Kidney (tissue), 22 donors: ENCODE measurements at places on chromosomes 2 and 18.

- DNase-seq: peak; percentile 79
These were observed 4.6 kb downstream of the PTGR3 start for GRCh38 chr18:75204269-75204731.

GRCh38 chr2:64455545-64455944, 1.6 kb downstream of the LGALSL start:
- DNase-seq: no peak

DNA sequence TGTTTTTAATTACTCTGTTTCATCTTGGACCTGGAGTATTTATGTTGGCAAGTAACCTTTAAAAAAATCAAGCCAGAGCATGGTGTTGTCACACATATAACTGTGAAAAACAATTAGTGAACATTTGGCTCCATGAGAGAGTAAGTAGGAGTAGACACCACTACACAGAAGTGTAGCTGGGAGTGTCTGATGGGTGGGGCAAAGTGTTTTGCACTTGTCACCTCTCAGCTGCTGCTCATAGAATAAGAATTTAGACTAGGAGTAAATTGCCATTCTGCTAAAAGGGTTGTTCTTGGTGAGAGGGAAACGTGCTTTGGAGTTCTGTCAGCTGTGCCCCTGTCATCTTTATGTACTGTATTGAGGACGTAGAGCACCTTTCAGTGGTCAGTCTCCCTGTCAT, 114.5 kb downstream of the TTC27 start:
- DNase-seq: no peak

DNA sequence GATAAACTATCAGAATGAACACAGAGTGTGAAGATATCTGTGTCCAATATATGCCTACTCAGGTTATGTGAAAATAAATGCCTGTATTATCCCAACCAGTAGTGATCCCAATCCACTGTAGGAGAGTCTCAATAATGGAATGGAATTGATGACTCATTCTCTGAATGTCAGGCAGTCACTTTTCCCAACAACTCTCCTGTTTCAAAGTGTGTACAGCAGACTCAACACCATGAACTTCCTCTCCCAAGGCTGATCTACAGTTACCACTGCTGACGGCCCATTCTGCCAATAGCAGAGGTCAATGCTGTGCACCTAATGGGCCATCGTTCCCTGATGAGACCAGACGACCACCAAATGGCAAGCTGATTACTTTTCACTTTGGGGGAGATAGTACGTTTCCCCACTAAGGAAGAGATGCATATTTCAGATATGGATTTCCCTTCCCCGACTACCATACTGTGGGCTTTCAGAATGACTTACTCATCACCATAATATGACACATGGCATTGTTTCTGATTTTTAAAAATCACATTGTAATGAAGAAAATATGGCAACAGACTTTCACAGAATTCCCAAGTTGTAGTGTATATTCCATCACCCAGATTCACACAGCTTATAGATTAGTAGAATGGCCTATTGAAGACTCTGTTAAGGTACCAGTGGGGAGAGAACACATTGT, 601.7 kb upstream of the VRK2 start:
- DNase-seq: no peak

- DNase-seq: no peak
These were observed 16.9 kb downstream of the LCT start for GRCh38 chr2:135820003-135820618.

DNA sequence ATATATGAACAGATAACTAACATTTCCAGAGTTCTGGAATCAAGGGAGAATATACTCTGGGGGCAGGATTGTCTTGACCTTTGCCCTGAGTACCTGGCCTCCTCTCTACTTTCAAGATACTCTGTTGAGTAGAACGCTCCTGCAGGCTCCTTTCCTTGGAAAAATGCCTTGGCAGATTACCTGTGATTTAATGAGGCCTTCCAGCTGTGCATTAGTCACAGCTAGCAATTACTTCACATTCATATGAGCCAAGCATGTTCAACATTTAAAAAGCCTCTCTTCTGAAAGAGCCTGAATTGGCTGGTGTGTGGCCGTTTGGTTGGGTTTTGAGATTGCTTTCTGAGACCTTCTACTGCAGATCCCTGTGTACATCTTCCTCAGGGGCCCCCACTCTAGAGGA, 142.2 kb downstream of the PLCL1 start:
- DNase-seq: peak; percentile 34

DNA sequence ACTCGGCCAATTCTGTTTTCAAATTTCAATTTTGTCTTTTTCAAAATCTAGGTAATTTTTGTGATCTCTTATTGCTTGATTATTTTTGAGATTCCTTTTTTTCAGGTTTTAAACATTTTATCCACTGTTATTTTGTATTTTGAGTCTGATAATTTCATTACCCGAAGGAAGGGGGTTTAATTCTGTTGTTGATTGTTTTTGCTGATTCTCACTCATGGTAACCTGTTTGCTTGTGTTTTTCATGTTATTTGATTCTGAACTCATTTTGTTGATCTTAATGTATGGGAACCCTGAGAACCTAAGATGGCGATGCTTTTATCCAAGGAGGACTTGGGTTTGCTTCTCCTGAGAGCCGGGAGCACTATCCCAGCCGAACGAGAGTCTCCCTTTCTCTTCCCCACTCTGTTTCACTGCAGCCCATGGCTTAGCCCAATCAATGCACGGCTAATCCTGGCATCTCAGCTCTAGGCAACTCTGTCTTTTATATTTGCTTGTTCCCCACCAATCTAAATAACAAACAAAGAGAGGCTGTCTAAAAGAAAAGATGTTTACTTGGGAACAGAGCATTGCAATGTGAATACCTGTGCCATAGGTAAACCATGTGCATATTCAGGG, 73.2 kb upstream of the ZCCHC2 start:
- no peak for DNase-seq

GRCh38 chr18:26502823-26503222, 45.5 kb downstream of the KCTD1 start:
- DNase-seq: no peak

- DNase-seq: no peak
These were observed 68.6 kb upstream of the ACKR3 start for GRCh38 chr2:236501026-236501425.

GRCh38 chr2:238489896-238490295, 63.2 kb downstream of the ASB1 start:
- no peak for DNase-seq

- no peak for DNase-seq
These were observed 43.7 kb upstream of the APCDD1 start for GRCh38 chr18:10410472-10411308.

- no peak for DNase-seq
These were observed 30.5 kb downstream of the GCKR start for GRCh38 chr2:27527182-27527581.

DNA sequence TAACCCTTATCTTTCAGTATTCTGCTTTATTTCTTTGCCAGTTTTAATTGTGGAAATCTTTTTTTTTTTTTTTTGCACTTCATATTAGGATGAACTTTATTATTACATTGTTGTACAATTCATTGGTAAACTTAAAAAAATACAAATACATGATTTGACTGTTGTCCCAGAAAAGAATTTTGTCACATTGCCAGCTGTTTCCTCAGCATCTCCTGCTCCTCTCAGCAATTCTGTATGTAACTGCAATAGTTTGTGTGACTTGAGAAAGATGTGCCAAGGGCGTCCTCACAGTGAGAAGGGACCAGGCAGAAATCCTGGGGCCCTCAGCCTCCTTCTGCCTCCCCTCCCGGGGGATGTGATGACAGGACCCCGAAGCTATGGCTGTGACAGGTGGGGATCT, 254.4 kb downstream of the NBAS start:
- DNase-seq: no peak

DNA sequence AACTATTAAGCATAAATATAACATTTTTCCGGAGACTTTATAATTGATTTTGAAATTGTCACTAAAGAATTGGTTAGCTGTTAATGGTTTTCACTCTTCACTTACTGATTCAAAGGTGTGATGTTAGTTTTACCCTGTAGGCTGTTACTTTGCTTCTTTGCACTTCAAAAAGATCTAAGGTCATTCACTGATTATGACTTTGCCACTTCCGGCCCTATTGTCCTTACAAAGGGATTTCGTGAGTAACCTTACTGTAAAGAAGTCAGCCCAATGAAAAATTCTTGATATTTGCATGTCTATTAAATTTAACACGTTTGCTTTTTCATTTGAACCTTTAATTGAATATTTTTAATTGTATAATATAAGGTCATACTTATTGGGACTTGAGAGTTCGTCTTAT, 61.4 kb downstream of the GREB1L start:
- no peak for DNase-seq

GRCh38 chr2:164696634-164697033, 75.4 kb upstream of the GRB14 start:
- no peak for DNase-seq

- DNase-seq: no peak
These were observed 186.4 kb downstream of the RNF152 start for GRCh38 chr18:61706276-61706915.

DNA sequence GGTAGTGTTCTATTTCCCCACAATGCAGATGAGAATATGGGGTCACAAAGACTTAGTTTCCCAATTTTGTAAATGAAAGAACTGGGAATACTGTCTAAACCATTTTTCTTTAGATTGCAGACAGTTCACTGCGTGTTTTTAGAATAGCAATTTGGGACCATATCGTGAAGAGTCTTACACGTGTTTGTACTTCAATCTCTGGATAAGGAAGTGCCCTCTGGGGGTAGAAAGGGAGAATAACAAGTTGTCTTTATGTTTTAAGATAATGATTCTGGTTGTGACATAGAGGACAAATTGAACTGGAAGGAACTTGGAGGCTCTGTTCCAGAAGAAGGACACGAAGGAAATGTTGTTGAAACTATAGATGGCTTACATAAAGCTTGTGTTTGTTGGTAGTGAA, 457.7 kb downstream of the CBLN2 start:
- DNase-seq: no peak

DNA sequence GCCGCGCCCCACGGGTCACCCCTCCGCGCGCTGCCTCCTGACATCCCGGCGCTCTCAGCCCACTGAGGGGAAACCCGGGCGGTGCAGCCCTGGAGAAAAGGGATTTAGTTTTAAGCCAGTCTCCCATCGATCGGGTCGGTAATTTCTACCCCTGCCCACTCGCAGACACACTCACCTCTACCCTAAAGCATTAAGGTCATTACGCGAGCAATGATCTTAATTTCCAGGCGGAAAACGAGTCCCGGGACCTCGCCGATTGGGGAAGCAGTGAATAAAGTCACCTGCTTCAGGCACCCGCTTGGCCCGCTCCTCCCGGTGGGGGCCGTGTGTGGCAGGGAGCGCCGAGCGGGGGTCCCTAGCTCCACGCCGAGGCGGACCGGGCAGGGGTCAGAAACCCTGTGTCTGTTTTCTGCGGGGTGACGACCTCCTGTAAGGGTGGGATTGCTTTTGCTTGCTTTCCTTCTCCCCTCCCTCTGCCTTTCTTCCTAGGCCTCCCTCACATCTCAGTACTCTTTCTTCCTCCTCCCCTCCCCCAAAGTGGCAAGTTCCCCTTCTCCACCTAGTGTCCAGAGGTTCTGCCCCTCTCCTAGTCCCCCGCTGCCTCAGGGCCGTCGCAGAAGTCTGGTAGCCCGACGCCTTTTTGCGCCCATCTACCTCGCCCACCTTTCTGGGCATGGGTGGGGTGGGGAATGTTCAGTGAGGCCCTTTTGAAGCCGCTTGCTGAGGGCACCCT, 142.6 kb downstream of the MEIS1 start:
- peak; percentile 80 for DNase-seq

- DNase-seq: no peak
These were observed 8.4 kb upstream of the ZAP70 start for GRCh38 chr2:97704989-97705388.

GRCh38 chr2:178913049-178913441, 105.8 kb upstream of the TTN start:
- no peak for DNase-seq

DNA sequence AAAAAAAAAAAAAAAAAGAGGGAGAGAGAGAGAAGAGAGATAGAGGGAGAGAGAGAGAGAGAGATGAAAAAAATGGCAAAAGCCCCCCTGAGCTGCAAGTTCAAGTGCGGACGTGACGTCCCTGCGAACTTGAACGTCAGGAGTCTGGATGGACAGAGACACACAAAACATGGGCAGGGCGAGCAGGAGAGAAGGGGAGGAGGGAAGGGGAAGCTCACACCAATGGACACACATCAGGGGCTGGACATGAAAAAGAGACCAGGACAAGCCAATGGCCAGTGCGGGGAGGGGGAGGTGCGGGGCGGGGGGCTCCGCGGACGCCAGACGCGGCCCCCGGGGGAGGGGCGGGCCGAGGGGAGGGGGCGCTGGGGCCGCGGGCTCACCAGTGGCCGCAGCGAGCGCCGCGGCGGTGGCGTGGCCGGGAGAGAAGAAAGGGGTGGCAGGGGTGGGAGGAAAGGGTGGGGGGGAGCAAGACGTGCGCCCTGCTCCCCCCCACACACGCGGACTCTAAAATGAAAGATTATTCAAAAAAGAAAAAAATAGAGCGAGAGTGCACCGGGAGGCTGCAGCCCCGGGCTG, at the start of gene BCL11A:
BCL11A (minus strand) TSS at position 160 of the 579 bp plus-strand sequence. CDS start 384 bp downstream, outside the sequence.
- DNase-seq: peak; percentile 95
